ENCODE measurements at places on chromosomes 7 and 10. TPM values are rescaled to one million over a fixed set of nuclear protein-coding genes. Genes with fewer than 3 reads are reported as not detected.
A peak's percentile ranks its signal among the peaks of the same experiment; 100 is the strongest.

GRCh38 chr10:50286517-50286916, 35.2 kb upstream of the ASAH2 start:
- peak; percentile 55 for DNase-seq

- no peak for DNase-seq
Measured at GRCh38 chr7:36278069-36278619, 111.5 kb upstream of the ANLN start.

Gene CYP3A4
- total RNA-seq: 0.72 TPM

Gene ELMO1
- 69.6 TPM for total RNA-seq

DNA sequence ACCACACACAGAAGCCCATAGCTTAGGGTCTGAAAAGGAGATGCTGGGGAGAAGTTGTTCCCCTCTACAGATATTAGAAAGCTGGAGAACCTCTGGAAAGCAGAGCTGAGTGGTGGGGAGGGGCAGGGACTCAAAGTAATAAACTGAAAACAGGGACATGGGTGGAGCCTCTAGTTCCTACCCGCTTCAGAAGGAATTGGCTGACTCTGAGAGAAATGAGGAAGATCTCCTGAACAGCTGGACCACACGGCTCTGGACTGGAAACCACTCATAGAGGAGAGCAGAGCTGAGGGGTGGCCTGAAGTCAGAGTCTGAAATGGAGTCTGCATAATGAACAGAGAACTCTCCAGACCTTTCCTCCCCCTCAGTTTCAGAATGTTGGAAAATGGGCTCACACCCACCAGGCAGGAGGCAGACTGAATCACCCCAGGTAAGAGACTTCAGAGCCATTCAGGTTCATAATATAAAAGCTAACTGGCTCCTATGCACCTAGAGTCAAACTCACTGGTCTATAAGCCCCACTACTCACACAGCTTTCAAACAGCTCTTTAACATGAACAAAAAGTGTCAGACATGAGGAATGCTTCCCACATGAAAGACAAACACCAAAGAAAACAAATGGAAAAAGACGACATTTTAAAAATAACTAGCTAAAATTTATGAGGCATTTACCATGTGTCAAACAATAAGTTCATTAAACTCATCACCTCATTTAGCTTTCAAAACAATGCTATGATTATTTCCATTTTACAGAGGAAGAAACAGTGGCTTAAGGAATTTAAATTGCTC, 68.1 kb downstream of the RNF216 start:
- DNase-seq: peak; percentile 24

Gene AZGP1
- 9.9 TPM for total RNA-seq

Gene SCART1
- 2.9 TPM for total RNA-seq

Gene CYP2C9
- total RNA-seq: 18.3 TPM

DNA sequence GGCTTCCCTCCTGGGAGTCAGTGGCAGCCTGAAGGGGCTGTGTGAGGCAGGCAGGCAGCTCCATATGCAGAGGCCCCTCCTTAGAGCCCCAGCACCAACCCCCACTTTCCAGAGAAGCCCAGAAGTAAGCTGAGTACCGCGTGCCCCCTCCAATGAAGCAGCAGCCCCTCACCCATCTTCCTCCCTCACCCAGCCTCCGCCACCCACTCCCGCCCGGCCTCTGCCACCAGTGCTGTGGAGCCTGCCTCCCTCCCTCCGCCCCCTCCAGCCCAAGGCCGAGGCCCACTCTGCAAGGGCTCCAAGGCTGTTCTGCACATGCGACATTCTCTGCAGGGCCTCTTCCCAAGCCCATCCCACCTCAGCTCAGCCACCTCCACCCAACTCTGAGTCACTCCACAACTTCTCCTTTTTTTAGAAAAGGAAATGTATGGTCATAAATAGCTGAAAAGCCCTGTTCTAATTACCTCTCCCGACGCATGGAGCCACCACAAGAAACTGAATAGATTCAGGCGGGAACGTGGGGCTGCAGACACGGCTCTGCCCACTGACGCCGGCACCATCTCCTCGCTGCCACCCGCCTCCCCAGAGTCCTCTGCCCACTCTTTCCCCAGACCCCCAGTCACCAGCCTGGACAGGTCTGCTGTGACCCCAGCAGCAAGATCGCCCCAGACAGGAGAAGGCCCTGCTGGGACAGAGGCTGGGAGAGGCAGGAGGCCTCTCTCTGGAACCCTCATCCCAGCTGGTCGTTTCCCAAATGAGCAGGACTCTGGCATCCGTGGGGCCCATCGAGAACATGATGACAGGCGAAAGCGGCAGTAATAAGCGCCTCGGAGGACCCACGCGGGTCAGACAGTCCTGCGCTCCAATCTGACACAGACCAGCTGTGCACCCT, 213.9 kb downstream of the MAD1L1 start:
- peak; percentile 93 for DNase-seq

Gene CELF2
- 10.1 TPM for total RNA-seq

- no peak for DNase-seq
Measured at GRCh38 chr10:70885481-70885880, 2.9 kb downstream of the PCBD1 start.

DNA sequence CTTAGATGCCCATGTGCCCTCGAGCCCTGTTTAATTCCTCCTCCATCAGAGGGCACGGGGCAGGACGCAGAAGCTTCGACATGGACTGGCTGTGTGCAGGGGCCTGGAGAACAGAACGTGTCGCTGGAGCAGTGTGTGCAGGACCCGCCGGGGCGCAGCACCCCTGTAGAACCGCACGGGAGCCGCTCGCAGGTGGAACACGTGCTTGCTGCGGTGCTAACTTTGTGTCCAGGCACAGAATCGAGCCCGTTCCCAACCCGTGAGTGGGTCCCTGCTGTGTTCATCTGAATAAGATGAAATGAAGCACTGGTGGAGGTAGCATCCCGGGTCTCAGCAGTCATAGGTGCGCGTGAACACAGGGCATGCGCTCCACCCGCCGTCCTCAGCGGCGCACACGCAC, 116.9 kb downstream of the WDR37 start:
- DNase-seq: no peak

DNA sequence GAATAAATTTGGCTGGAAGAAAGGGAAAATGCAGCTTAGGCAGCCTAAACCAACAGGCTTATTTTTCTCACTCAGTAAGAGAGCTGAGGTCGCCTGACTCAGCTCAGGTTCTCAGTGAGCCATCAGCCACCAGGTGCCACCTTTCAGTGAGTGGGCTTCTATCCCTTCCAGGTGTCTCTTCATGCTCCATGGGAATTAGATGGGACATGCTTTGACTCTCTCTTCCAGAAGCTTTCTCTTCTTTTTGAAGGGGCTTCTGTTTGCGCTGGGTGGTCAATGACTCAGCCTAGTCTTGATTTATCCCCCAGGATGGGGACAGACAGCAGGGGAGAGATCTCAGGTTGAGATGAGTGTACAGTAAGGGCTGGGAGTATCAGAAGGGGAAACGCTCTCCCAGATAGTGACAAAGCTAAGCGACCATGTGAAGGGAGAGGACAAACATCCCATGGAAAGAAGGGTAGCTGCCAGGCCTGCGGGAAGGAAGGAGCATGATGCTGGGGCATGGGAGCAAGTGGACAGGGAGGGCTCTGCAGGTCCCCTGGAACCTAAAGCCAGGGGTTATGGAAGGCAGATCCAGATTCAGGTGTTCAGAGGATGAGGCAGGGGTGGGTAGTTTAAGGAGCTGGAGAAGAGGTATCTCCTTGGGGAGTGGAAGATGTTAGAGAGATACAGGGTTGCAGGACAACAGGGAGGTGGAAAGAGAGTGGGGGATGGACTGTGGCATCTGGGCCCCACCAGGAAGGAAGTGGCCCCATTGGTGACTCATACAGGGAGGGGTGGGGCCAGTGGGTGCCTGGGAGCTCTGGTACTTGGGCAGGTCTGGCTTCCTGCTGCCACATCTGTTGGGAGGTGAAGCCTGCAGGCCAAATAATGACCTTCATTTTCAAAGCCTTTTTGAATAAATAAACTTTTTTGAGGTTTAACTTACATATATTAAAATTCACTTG, 32.5 kb downstream of the OGDH start:
- peak; percentile 57 for DNase-seq

DNA sequence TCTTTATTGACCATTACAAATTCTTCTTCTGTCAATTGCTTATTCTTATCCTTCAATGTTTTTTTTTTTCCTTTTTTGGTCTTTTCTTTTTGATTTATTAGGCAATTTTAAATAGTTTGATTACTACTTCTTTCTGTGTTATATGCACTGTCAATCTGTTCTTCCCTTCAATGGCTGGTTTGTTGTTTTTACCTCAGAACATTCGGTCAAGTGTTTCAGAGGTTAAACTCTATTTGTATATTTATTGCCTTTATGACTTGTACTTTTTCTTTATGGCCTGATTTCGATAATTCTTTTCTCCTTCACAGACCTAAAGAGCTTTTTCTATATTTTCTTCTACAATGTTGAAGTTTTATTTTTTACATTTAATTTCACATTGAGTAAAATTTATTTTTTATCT, 171.5 kb upstream of the AKR1E2 start:
- DNase-seq: no peak

DNA sequence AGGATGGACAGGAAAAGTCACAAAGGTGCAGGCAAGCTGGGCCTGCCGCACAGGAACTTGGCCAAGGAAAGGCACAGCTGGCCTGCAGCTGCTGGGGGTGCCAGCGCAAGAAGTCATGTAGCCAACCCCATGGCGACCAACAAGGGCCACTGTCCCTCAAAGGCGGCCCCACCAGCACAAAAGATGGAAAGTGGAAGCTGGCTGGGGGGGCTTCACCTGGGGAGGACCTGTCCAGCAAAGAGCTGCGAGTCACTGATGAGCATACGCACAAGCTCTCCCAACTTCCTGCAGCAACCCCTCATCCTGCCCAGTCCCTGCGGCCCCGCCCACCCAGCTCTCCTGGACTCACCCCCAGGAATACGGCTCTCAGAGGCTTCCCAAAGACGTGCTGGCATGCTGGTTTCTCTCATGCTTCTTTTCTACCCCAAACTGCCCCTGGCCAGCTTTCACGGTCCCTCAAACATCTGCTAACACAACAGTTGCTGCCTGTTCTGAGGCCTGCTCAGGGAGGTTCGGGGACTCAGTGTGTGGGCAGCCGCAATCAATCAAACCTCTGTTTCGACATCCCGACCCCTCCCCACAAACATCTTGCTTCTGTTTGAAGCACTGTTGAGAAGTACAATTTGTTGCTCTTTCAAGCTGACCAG, 67.6 kb downstream of the FAM53B start:
- DNase-seq: no peak

GRCh38 chr7:22469371-22470143, 30.4 kb downstream of the STEAP1B start:
- no peak for DNase-seq

Gene EVX1
- total RNA-seq: 1.7 TPM

Gene NOLC1
- total RNA-seq: 13.7 TPM

Gene PIK3AP1
- total RNA-seq: 18.3 TPM

GRCh38 chr7:143240291-143241168, 18.7 kb downstream of the TAS2R40 start:
- DNase-seq: peak; percentile 81

DNA sequence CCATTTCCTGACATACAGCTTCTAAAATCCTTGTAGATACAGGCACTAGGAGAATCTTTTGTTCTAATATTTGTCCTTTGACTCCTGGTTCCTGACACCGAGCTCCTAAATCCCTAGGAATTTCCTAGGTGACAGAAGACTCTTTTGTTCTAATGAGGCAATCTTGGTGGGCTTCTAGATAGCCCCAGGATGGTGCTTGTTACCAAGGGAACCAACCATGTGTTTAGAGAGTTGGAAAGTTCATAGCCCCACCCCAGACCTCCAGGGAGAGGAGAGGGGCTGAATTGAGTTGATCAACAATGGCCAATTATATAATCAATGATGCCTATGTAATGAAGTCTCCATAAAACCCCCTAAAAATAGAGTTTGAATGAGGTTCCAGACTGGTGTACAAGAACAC, 145.1 kb downstream of the JMJD1C start:
- no peak for DNase-seq

- DNase-seq: no peak
Measured at GRCh38 chr7:130641497-130641896, 27.1 kb downstream of the COPG2 start.

Gene TRPV5
- 2.9 TPM for total RNA-seq

GRCh38 chr7:116111475-116111874, 80.9 kb upstream of the TFEC start:
- peak; percentile 8 for DNase-seq

GRCh38 chr10:66981361-66982052, 55.7 kb downstream of the LRRTM3 start:
- no peak for DNase-seq
